ENCODE measurements at places on chromosomes 5 and 9.

- no peak for DNase-seq
Measured at GRCh38 chr9:137218754-137219271, 3.2 kb downstream of the RNF208 start.

DNA sequence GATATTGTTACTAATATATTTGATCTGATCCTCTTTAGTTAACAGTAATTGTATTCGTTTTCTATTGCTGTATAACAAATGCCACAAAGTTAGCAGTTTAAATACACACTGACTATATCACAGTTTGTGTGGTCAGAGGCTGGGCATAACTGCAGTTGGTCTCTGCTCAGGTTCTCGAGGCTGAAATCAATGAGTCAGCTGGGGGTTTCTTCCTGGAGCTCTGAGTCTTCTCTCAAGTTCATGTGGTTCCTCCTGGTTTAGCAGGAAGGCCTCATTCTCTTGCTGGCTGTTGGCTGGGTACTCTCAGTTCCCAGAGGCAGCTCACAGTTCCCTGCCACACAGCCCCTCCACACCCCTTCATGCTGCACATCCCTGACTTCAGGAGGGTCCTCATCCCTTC is 20.7 kb downstream of the COL23A1 start:
- DNase-seq, result no peak

DNA sequence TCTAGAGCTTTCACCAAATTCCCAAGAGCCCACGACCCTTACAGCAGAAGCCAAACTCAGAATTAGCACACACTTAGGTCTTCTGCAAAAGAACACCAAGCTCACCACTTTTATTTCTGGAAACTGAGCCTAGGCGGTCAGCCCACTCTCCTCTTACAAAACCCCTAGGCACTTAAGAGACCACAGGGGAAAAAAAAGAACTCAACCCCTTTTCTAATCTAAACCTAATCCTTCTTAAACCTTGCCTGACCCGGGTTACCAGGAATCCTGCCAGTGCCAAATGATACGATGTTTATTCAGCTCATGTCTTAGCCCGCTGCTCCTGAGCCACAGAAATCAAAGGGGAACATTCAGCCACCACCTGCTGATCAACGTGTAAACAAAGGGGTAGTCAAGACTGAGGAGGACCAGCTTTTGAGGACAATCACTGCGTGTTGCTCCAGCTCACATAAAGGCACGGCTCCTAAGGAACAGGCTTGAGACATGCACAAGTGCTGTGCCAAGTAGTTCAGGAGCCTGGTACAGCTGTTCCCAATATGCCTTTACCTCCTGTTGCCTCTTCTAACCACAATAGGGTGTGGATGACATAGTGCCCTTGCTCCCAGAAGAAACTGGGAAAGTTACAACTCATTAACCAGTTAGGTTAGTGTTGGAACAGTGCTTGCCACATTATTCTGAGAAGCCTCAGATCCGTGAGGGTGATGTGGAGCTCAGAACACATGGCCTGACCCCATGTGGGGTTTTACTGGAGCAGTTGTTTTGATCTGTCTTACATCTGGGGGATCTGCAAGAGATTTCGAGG is 49.3 kb downstream of the ZFAND5 start:
- DNase-seq, result peak; percentile 59

DNA sequence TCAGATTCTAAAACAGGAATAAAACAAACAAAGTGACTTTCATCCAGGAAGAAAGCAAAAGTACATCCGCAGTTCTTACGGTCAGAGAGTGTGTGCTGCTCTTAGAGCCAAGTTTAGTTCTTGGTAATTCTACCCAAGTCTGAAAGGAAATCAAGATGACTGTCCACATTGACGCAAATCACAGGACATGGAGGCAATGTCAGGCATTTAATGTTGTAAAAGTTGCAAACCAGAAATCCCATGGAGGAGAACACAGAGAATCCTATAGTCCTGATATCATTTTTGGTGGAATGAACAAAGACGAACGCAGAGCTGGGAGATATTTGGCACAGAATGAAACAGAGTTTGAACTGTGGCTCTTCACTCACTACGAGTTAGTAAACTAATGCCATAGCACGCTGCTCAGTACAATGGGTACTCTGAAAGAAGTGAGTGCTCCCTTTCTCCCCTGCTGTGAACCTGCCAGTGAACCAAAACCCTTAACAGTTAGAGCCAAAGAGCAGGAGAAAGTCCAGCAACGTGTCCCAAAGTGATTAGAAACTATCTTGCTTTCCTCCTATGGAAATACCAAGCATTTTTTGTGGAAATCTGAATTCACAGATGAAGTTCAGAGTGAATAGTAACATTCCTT is 74.3 kb downstream of the MUSK start:
- DNase-seq, result peak; percentile 34

DNA sequence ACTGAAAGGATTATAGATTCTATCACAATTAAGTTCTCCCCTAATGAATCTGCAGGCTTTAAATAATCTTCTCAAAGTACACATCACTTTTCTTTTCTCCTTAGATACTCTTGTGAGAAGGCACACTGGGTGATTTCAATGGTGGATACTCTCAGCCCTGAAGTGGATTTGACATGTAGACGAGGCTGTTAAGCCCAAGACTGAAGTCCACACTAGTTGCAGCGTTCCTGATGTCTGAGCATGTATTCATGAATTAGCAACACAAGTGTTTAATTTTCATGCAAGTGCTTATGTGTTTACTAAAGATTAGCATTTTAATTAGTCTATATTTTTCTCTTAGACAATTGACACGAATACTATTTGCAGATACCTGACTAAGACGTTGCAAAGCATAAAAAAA is 218.9 kb downstream of the TMEM161B start:
- DNase-seq, result no peak

GRCh38 chr9:75455444-75455921 is 367.2 kb downstream of the OSTF1 start:
- no peak for DNase-seq

DNA sequence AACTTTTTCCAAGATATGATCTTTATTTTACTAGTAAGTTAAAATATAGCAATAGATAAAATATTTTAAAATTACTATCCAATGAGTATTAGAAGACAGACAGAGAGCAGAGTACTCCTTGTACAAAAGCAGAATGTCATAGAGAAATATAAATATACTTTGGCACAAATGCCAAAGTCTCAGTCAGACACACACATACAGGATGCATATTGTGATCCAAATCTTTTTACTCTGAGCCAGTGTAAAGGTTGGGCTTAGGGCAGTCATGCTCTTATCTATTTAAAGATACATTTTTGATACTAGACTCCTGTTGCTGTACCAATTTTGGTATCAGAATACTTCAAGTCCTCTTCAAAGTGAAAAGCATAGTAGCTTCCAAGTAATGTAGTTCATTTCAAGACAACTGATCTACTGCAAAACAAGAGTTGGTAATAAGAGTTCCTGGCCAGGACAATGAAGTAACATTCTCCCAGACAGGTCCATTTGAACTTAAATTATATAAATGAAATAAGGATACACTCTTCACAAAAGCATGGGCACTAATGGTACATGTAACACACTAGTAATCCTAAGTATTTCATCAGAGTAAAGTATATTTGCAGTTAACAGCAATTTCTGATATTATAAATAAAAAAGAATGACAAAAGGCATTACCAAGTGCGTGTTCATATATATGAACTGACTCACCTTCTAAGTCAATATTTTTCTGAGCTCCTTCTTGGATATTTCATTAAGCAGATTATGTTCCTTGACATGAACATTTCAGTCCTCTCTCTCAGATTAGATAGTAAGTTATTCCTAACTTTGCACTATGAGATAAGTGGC is 10.5 kb downstream of the PFDN1 start:
- no peak for DNase-seq
